Trophoblast cell (in vitro differentiated cells and primary cell): ENCODE measurements at places on chromosomes 5 and 9.

GRCh38 chr9:22813529-22813928 lies 366.9 kb downstream of the DMRTA1 start:
- peak; percentile 7 for DNase-seq

DNA sequence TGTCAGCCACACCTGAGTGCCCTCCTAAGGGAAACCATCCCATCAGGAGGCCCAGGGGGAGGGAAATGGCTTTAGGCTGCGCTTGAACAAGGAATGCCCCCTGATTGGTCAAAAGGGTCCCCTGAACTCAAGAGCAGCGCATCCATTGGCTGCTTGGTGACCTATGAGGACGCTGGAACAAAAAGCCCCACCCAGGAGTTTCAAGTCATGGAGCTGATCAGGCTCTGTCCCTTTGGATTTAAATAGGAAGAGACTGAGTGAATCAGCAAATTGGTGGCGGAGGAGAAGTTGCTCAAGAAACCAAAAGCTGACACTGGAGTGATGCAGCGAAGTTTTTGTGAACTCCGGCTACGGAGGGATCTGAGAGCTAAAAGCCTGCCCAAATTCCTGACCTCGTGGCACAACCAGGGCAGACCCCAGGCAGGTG lies 66.7 kb downstream of the SMIM23 start:
- peak; percentile 13 for DNase-seq

DNA sequence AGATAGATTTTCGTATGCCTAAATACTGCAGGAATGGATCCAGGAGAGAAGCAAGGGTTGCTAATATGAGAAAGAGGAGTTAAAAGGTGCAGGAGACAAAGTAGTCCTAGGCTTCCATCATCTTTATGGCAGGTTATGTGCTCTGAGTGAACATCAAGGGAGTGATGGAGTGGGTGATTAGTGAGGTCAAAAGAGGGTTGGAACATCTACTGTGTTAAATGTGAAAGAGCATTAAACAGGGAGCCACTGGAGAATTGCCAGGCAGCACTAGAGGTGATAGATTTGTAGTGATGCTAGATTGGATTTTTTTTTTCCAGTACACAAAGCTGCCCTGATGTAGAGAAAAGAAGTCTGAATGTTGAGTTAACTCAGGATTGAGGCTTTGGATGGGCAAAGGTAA lies 199.3 kb downstream of the NMUR2 start:
- no peak for DNase-seq

DNA sequence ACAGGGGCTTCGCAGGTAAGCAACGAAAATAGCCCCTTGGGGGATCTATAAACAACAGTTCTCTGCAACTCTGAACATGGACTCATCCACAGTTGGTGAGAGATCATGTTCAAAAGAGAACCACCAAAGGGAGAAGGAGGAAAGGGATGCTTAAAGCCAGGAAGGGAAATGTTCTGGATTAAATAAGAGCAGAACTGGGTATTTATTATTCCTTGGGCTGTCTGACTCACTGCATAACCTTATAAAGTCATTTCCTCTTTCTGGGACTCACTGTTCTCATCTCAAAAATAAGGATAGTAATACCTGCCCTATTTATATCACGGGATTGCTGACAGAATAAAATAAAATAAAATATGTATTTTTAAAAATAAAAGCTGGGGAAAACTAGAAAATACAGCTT lies 11.2 kb upstream of the MARCHF3 start:
- DNase-seq = no peak

GRCh38 chr5:74647096-74647495 lies 6.6 kb upstream of the ENC1 start:
- no peak for DNase-seq

GRCh38 chr5:56676091-56676768 lies 139.1 kb upstream of the MAP3K1 start:
- peak; percentile 47 for DNase-seq

DNA sequence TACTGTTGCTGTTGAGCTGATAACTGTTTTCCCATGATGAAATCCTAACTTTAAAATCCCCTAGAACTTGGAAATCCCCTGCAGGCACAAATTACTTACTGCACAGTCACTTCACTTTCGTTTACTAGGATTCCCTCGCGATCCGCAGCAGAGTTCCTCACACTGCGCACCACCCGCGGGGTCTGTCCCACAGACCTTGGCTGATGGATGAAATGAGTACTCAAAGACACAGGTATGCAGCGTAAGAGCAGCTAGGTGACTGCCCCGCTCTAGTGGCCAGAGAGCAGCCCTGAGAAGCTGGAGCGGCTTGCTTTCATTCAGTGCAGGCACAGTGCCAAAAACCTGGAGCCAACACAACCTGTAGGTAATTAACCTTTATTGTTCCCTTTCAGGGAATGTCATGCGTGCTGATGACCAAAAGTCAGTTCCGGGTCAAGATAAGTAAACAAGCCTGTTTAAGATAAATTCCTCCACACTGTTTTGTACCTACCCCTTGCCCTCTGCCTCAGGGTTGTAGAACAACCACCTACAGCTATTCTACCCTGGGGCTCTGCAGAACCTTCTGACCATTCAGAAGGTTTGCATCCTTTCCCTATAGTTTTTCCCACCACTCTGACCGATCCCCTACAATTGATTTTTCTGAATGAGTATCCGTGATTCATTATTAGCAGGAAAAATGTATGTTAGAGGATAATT lies 191.2 kb downstream of the CDH9 start:
- peak; percentile 56 for DNase-seq

DNA sequence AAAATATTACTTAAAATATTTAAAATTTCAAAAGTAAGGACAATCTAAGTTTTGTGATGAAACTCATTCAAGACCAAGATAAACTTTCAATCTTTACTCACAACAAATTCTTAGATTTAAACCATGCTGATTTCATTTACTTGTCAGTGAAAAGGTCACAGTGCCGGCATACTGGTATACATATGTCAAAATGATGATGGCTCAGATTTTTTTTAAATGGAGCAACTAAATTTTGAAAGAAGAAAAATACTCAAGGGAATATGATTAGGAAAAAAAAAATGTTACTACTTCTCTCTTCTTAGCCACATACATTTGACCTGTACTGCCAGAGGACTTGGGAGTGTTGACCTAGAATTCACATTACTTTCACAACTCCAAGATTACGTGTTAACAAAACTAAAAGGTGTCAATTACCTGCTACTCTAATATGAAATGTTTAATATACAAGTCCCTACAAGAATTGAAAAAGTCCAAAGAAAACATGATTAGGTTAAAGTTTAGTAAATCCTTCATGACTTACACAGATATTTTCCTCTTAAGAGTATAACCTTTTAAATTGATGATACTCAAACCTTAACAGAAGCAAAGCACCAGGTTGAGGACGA lies 4.6 kb downstream of the EFNA5 start:
- peak; percentile 71 for DNase-seq

GRCh38 chr5:135565725-135566421 lies 12.9 kb downstream of the CXCL14 start:
- peak; percentile 80 for DNase-seq
